Sigmoid colon (tissue), 7 donors: ENCODE measurements at places on chromosomes 12 and 14. TPM values are rescaled to one million over a fixed set of nuclear protein-coding genes. Genes with fewer than 3 reads are reported as not detected.

Gene C12orf60
- total RNA-seq: 2.0 TPM

DNA sequence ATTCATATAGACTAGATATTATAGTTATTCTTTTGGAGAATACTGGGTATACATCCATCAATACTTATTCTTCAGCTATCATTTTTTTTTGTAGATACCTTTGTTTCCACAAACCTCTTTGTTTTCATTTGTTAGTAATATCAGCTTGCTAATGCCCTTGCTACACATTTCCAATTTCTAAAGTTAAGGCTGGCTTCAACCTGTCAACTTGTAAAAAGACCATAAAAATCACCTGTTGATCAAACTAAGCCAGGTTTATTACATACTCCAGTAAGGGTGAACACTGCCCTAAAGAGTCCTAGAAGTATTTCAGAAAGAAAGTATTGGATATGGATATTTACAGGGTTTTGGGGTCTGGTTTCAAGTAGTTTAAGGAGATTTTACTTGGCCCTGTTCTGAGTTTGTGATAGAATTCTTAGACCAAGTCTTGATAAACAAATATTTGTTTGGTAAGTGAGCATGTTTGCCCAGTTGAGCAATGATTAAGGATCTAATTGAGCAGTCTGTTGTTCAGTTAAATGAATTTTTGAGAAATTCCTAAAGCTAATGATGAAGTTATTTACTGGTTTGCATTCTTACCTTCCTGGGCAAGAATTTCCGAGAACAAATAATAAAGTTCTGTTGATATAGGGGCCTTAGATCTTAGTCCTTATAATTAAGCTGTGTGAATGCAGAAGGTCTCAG, 52.8 kb upstream of the LRTM2 start:
- DNase-seq: no peak
- no peak overlapping the region for H3K4me3 ChIP-seq
- no peak overlapping the region for H3K27ac ChIP-seq

DNA sequence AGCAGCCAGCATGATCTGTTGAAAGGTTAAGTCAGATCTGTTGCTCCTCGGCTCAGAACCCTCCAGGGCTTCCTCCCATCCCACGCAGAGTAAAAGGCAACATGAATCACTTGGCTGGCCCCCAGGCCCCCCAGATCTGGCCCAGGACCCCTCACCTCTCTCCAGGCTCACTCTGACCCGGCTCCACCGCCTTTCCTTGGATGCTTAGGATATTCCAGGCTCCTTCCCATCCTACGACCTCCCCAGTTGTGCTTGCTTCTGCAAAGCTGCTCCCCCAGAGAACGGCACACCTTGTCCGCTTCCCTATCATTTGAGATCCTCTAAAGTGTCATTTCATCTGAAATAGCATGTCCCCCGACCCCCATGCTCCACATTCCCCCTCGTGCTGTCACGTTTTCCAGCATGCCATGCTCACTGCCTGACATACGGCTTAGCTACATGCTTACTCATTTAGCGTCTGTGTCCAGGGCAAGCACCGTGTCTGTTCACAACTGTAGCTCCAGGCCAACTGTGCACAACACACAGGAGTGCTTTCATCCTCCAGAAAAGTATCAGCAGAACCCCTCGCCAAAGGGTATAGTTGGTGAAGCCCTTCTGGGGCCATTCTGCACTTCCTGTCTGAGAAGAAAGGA, 33.6 kb upstream of the BDKRB2 start:
- H3K4me3 ChIP-seq: no peak overlapping the region
- peak; percentile 52 for DNase-seq
- no peaks in the 10 kb centered on the region for H3K36me3 ChIP-seq
- no peaks in the 10 kb centered on the region for H3K27me3 ChIP-seq

Gene B4GALNT1
- total RNA-seq: 3.4 TPM

DNA sequence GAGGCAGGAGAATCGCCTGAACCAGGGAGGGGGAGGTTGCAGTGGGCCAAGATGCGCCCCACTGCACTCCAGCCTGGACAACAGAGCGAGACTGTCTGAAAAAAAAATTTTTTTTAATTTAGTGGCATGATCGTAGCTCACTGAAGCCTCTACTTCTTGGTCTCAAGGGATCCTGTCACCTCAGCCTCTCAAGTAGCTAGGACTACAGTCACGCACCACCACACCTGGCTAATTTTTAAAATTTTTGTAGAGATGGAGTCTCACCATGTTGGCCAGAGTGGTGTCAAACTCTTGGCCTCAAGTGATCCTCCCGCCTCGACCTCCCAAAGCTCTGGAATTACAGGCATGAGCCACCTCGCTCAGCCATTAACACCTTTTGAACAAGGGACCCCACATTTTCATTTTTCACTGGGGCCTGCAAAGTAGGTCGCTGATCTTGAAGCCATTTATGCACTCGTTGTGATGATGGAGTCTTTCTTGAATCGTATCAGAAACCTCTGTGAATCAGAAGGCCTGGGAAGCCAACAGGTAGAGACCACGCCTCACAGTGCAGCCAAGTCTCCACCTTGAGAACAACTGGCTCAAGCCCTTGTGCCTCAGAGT, 5.9 kb downstream of the HCAR1 start:
- H3K4me3 ChIP-seq: no peak overlapping the region
- H3K27me3 ChIP-seq: no peaks in the 10 kb centered on the region
- no peak overlapping the region for H3K27ac ChIP-seq
- no peaks in the 10 kb centered on the region for H3K36me3 ChIP-seq
